ENCODE measurements at places on chromosomes 4 and X. TPM values are rescaled to one million over a fixed set of nuclear protein-coding genes. Genes with fewer than 3 reads are reported as not detected.

DNA sequence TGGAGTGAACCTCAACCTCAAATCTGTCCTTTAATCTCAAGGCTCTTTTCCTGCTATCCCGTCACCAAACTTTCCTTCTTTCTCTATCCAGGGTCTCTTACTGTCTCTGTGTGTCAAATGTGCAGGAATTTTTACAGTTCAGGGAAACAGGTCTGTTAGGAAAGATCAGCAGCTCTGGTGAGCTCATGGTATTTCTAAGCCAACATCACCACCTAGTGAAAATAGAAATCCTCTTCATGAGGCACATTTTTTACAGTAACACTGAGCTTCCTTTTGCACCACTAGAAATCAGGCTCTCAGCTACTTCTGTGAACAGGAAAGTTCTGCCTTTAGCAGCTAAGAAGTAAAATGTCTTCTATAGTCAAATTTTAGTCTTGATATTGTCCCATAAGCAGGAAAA is 39.6 kb downstream of the NUDT11 start:
- DNase-seq = no peak

Gene POU4F2
- total RNA-seq = not detected

GRCh38 chr4:115515772-115516171 is 402.4 kb upstream of the NDST4 start:
- DNase-seq = no peak

DNA sequence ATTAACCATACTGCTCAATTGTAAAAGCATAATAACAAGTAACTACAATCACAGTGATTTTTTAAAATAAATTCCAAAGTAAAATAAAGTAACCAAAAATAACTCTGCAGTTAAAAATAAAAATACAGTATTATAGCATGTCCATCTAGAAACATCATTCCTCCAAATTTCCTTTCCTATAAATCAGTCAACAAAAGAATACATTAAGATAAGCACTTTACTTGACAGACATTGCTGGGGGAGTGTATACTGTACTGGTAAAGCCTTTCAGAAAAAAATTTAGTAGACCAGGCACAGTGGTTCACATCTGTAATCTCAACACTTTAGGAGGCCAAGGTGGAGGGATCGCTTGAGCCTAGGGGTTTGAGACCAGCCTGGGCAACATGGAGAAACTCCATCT is 91.1 kb downstream of the LRBA start:
- DNase-seq = no peak

DNA sequence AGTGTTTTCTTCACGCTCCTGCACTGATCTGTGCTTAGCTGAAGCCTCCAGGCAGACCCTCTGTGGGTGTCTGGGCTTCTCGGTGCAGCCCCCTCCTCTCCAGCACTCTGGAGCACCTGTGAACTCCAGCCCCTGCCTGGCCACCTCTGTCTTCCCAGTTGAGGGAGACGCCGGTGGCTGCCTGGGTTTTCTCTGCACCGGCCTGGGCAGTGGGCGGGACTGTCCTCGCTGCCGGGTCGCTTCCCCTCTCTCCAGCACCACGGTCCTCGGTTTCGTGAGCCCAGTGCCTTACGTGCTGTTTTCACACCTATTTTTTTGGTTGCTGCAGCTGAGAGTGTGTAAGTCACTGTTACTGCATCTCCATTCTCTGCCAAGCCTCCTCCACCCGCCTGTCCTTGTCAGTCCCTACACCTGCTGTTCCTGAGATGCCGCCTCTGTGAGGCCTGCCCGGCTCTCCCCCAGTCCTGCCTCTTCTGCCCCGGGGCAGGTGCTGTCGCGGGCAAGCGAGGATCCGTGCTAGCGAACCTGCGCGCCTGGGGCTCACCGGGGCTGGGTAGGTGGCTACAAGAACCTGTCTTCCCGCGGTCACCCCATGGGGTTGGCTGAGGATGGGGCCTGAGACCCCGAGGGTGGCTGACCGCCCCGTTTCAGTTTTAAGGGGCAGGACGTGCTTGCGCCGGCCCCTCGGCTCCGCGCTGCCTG is 2.4 kb upstream of the FGFRL1 start:
- DNase-seq = no peak

- no peak for DNase-seq
Observed at GRCh38 chr4:99815597-99816011, 1.0 kb upstream of the DAPP1 start.

DNA sequence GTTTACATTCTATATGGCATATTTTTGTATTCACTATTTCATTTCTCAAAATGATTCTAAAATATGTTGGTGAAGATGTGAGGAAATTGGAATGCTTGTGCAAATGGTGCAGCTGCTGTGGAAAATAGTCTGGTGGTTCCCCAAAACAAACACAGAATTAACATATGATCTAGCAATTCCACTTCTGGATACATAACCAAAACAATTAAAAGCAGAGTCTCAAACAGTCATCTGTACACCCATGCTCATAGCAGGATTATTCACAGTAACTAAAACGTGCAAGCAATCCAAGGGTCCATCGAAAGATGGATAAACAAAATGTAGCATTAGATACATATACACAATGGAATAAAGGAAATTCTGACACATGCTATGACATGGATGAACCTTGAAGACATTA is 204.8 kb downstream of the FBXW7 start:
- no peak for DNase-seq

Gene TXK
- total RNA-seq = 0.64 TPM

DNA sequence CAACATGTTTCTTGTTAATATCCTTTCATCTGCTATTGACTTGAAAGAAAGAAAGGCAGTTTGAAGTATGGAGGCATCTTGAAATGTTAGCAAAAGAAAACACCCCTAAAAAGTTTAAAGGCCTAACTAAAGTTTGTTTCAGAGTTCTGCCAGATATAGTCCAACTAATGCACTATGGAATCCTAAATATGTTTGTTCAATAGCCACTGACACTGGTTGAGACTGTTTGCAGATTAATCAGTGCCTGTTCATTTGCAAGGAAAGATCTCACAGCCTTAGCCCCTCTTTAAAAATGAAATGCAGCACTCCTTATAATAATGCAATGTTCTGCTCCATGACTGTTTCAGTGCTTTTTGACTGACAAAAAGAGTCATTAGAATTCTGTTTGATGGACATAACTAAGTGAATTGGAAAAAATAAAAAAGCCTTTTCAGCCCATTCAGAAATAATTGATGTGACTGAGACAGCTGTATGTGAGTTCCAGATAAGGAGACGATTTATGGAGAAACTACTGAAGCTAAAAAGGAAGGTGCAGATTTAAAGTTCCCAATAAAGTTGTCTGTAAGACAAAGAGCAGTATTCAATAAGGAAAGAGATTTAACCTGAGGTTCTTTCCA is 192.0 kb downstream of the PCDH7 start:
- peak; percentile 10 for DNase-seq

Measured in fibroblast of villous mesenchyme (primary cell).